NCI-H1930 (cell line): ENCODE measurements at places on chromosomes 7 and 10.

DNA sequence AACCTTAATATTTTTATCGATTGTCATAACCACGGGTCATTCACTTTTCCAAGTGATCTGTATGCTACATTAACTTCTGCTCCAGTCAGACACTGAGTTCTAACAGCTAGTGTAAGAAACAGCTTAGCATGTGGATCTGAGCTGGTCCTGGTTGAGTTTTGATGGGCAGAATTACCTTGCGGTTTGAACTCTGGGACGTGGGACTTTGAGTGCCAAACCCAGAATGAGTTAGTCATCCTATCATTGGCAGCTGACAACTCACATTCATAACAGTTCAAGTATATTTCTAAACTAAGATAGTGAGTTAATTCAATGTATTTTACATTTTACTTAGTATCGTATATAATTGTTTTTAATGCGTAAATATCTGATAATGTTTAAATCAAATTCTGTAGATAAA, 43.2 kb downstream of the C7orf33 start:
- no peak for DNase-seq

DNA sequence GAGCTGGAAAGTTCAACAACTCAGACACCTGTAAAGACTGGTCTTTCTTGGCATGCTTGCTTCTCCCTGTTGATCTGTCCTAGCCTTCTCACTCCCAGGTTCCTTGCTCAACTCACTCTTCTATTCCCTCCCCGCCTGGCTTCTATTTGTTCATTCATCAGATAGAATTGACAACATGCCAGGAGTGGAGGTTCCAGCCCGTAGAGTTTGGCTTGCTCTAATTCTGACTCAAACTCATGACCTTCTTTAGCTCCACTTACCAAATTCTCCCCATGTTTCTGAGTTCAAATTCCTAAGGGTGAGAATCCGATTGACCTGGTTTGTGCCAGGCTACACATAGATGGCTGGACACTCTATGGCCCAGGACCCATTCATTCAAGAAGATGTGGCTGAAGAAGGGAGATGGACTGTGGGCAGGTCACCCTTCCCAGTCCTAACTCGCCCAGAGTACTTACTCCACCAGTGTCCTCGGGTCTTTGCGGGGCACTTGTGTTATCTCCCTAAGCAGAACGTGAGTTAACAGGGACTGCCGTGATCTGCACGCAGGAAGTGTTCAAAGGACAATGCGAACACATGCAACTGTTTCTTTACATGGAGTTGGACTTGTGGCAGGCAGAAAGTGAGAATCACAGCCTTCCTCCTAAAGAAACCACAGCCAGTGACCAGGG, 4.0 kb upstream of the TMEM236 start:
- no peak for DNase-seq

GRCh38 chr10:69353977-69354635, 62.6 kb downstream of the TACR2 start:
- no peak for DNase-seq

DNA sequence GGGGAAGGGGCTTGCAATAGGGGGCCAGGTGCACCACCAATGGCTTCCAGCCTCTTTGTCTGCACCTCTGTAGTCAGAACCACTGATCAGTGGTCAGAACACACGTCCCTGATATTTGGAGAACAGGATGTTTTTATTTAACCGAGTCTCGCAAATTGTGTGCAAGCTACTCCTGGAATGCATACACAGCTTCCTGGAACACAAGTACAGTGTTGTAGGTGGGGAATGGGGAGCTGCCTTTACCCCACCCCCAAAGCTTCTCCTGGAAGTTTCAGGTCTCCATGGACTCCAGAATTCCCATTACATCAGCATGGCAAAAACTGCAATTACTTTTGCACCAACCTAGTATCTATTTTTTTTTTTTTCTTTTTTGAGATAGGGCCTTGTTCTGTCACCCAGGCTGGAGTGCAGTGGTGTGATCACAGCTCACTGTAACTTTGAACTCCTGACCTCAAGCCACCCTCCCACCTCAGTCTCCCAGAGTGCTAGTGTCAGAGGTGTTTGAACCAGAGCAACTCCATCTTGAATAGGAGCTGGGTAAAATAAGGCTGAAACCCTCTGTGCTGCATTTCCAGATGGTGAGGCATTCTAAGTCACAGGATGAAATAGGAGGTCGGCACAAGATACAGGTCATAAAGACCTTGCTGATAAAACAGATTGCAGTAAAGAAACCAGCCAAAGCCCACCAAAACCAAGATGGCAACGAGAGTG, 374.0 kb downstream of the CALN1 start:
- DNase-seq: no peak

- DNase-seq: no peak
These were observed 179.8 kb upstream of the PFKP start for GRCh38 chr10:2887391-2888070.

GRCh38 chr7:142263598-142264380, 5.9 kb upstream of the PRSS58 start:
- no peak for DNase-seq
